ENCODE measurements at places on chromosomes 7 and 10.
A peak's percentile ranks its signal among the peaks of the same experiment; 100 is the strongest.

DNA sequence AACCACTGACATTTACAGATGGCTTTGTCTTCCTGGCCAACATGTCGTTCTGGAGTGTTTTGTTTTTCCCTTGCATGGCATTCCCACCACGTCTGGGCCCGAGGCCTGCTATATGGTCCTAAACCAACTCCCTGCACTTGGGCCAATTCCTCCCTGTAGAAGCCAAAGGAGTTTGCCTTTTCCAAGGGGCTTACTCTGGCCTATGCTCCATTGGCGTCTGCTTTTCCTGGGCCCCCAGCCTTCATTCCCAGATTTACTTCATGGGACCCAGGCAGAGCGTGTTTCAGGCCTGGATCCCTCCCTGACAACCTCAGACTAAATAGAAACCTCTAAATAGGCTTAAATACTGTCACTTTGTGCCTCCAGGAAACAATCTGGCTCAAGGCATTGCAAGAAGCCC lies 60.7 kb downstream of the MINDY4 start:
- DNase-seq: no peak

GRCh38 chr10:131703941-131704340 lies 196.9 kb upstream of the PPP2R2D start:
- DNase-seq: peak; percentile 5

GRCh38 chr10:6347391-6347951 lies 144.7 kb downstream of the PFKFB3 start:
- no peak for DNase-seq

- DNase-seq: no peak
Measured at GRCh38 chr10:77763453-77764430, 126.1 kb upstream of the KCNMA1 start.

DNA sequence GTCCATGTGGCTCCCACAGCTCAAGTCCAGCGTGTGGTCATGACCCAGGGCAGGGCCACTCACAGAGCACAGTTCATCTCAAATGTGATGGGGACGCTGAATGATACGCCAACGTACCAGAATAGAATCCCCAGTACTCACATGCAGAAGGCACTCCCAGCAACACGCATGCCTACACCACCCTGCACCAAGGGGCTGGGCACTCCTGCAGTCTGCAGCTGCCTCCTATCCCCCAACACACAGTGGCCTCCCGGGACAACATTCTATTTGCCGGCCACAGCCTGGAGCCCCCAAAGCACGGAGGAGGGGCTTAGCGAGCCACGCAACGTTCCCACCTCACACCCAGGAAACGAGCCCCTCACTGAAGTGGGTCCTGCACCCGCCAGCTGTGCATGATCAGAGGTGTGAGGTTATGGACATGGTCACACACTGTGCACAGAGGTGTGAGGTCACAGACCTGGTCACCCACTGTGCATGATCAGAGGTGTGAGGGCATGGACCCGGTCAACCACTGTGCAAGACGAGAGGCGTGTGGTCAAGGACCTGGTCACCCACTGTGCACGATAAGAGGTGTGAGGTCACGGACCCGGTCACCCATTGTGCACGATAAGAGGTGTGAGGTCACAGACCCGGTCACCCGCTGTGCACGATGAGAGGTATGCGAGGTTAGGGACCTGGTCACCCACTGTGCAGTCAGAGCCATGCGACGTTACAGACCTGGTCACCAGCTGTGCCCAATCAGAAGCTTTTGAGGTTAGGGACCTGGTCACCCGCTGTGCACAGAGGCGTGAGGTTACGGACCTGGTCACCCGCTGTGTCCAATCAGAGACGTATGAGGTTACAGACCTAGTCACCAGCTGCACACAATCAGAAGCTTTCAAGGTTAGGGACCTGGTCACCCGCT lies 182.8 kb downstream of the DIP2C start:
- no peak for DNase-seq

GRCh38 chr10:6609625-6610024 lies 29.5 kb upstream of the PRKCQ start:
- DNase-seq: no peak

DNA sequence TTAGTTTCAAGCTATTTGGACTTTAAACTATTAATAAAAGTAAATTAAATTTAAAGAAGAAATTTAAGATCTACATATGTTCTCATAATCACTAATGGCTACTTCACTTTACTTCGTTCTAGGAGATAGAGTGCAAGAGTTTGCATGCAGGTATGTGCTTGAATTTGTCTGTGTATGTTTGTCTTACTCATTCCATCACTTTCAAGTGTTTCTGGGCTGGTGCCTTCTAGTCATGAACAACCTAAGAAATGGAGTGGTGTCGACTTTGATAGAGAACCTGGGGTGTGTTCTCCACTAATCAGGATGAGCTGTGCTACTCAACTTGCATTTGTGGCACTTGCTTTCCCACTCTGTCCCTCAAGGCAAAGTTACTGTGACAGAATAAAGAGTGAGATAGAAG lies 169.9 kb downstream of the KCND2 start:
- no peak for DNase-seq

DNA sequence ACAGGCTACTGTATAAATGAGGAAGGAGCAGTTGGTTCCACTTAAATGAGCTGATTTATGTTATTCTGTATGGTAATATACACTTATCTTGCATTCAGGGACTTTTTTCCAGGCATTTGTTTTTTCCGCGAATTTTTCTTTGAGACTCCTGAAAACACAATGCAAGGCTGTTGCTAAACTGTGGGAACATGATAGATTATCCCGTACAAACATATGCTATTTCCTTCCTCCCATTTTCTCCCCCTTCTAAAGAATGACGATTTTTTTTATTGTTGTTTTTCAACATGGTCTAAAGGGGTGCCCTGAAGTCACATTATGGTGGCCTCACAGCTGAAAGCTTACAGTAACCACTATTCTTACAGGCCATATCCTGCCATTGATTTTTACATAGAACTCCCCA lies 523.9 kb upstream of the NRP1 start:
- DNase-seq: no peak

DNA sequence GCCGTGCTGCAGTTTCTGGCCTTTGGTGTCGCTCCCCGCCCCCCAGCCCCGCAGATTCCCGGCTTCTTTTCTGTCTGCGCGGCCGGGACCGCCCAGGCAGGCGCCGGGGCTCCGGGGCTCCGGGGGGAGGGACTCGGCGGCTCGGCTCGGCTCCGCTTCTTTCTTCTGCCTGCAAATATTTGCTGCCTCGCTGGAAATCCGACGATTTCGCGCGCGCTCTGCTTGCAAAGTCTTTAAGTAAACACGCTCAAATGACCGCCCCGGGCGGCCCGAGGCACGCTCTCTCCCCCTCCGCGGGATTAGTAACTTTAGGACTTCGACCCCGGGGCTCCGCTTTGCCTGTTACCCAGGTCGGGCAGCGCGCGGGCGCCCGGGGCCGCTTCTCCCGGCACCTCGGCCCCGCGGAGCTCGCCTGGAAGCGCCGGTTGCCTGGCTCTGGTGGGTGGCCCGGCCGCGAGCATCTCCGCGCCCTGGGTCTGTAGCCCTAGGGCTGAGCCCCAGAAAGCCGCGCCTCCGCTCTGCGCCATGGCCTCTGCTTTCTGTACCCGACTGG lies 3.9 kb upstream of the GATA3 start:
- no peak for DNase-seq

DNA sequence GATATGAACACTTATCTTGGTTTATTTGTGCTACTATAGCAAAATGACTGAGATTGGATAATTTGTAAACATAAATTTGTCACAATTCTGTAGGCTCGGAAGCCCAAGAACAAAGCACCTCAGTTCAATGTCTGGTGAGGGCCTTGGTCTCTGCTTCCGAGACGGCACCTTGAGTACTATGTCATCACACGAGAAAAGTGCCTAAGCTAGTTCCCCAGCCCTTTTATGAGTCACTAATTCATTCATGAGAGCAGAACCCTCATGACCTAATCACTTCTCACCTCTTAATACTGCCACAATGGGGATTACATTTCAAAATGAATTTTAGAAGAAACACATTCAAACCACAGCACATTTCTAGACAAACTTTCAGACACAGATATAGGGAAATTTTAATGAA lies 52.0 kb upstream of the PRSS1 start:
- DNase-seq: no peak

- DNase-seq: no peak
Measured at GRCh38 chr10:124745673-124746072, 1.5 kb upstream of the FAM53B start.

DNA sequence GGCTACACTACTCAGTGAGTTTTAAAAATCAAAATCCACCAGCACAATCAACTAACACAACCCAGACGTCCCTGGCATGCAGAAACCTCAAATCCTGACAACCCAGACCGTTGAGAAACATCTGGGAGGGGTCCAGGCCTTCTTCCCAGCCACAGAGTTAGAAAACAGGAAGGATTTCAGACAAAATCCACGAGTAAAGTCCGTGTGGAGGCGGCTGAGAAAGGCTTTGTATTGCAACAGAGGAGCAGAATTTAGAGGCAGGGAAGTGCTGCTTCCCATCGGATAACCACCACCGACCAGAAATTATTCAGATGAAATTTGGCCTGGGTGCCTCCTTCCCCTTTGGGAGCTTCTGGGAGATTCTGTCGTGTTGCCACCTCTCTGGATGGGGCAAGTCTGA lies 61.5 kb downstream of the TNS3 start:
- peak; percentile 89 for DNase-seq

DNA sequence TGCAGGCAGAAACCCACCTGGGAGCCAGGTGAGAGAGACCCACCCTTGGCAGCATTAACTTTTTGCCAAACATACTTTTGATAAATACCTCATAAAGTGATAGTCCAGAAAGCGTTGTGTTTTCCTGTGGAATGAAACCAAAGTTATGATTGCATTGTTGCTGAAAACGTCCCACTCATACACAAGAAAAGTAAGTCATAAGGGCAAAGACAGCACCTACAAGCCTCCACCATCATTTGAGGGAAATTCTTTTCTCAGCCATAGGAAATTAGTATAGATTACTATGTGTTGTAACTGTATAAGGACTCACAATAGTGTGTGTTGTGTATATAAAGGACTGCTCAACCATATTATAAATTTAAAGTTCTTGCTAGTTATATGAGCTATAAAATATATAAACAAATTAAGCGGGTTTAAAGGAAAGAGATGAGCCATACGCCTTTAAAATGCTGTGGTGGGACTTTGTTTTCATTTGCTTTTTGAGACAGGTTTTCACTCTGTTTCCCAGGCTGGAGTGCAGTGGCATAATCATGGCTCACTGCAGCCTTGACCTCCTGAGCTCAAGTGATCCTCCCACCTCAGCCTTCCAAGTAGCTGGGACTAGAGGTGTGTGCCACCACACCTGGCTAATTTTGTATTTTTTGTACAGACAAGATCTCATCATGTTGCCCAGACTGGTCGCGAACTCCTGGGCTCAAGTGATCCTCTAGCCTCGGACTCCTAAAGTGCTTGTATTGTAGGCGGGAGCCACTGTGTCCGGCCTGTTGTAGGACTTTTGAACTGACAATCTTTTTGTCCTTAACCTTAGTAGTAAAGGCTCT lies 160.8 kb downstream of the PKD1L1 start:
- DNase-seq: no peak

DNA sequence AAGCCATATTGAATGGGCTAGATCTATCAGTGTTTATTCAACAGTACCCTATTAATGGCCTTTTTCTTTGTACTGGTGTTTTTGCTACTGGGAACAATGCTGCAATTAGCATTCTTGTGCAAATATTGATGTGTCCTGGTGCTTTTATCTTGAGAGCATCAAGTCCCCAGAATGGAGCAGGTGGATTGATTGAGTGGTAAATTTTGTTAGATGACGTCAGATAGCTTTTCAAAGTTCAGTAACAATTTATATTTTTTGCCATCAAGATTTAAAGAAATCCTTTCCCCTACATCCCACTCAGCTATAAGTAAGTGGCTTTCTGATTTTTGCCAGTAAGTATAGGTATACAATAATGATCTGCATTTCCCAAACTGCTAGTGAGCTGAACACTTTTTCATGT lies 63.4 kb upstream of the SYPL1 start:
- DNase-seq: no peak

- no peak for DNase-seq
Measured at GRCh38 chr10:35412900-35413491, 76.7 kb downstream of the CCNY start.

DNA sequence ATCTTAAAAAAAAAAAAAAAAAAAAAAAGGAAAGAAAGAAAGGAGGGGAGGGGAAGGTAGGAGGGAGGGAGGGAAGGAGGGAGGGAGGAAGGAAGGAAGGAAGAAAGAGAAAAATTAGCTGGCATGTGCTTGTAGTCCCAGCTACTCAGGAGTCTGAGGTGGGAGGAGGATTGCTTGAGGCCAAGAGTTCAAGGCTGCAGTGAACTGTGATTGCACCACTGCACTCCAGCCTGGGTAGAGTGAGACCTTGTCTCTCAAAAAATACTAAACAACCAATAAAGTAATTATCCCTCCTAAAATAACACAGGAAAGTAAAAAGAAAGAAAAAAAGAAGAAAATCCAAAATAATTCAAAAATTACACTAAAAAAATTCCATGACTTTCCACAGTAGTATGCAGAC lies 13.8 kb upstream of the NRF1 start:
- no peak for DNase-seq

DNA sequence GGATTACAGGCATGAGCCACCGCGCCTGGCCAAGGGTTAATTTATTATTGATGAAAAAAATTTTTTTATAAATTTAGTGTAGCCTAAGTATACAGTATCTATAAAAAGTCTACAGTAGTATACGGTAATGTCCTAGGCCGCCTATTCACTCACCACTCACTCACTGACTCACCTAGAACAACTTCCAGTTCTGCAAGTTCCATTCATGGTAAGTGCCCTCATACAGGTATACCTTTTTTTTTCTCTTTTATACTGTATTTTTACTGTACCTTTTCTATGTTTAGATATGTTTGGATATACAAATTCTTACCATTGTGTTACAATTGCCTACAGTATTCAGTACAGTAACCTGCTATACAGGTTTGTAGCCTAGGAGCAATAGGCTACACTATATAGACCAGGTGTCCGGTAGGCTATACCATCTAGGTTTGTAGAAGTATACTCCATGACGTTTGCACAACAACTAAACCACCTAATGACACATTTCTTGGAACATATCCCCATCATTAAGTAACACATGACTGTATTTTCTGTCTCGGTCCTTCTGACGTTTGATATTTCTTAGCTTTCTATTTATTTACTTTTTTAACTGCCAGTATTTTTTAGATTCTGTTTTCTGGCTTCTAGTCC lies 23.4 kb downstream of the IRF5 start:
- no peak for DNase-seq

DNA sequence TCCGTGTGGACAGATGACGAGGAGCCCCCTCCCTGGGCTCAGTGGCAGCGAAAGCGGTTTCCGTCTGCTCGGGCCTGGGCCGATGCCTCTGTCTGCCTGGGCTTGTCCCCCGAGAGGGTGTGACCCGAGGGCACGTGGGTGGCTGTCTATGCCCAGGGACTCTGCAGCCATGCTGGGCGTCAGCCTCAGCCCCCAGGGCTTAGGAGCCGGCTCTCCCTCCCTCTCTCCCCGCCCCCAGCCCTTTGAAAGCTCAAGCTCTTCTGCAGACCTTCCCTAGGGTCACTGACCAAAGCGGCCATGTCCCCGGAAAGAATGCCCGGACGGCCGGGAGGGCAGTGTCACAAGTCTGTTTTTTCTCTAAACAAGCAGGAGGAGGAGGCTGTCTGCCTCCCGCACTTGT lies 7.1 kb downstream of the MICALL2 start:
- DNase-seq: no peak

GRCh38 chr10:132422903-132423825 lies 26.2 kb downstream of the PWWP2B start:
- no peak for DNase-seq

- no peak for DNase-seq
Measured at GRCh38 chr10:25896421-25896820, 37.6 kb upstream of the MYO3A start.

Data from coronary artery (tissue), 2 donors.